Choroid plexus epithelial cell (primary cell): ENCODE measurements at places on chromosomes 5 and 9.

GRCh38 chr9:86097510-86098224 is 1.7 kb downstream of the GOLM1 start:
- DNase-seq, result no peak

GRCh38 chr9:114181607-114182409 is 26.5 kb downstream of the COL27A1 start:
- peak; percentile 17 for DNase-seq

DNA sequence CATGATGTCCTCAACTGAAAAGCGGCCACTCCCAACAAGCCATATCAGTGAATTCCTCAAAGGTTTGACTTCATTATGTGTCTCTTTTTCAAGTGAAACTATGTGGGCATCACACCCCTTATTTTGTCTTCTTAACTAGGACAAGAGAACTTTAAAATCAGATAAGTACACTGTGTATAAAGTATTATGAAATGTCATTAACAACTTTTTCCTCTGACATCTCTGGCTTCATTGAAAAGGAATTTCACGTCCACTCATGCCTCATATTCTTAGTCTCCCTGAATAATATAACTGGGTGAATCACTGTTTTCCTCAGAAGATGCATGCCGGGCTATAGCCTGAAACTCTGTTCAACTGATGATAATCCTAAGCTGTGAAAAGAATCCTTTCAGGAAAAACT is 415.8 kb downstream of the ACTL7B start:
- DNase-seq, result peak; percentile 70

- no peak for DNase-seq
Observed at GRCh38 chr9:115278326-115279035, 160.5 kb upstream of the TNC start.

DNA sequence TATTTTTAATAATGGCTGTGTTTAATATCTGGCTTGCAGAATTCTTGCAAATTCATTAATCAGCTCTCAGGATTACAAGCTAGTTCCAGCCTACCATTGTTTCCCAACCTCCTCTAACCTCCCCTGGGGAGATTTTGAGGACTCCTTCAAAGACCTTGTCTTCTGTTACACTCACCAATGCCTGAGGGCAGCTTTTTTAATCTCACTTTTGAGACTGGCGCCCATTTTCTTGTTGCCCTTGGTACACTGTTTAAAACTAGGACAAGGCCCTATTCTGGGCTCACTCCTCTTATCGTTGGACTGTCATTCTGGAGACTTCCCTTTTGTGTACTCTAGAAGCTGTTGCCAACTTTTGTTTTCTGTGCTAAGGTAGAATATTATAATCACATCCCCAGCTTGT is 13.6 kb upstream of the EQTN start:
- DNase-seq, result no peak

DNA sequence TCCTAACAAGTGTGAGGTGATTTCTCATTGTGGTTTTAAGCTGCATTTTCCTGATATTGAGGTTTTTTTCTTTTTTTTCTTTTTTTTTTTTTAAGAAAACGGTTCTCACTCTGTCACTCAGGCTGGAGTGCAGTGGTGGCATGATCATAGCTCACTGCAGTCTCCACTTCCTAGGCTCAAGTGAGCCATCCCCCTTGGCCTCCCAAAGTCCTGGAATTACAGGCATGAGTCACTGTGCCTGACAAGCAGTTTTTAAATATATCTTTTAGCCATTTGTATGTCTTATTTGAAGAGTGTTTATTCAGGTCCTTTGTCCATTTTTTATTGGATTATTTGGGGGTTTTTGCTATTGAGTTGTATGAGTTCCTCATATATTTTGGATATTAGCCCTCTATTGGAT is 53.8 kb downstream of the GCNT1 start:
- peak; percentile 49 for DNase-seq

- DNase-seq, result no peak
Observed at GRCh38 chr5:146018514-146019375, 82.4 kb downstream of the SH3RF2 start.

- peak; percentile 20 for DNase-seq
Observed at GRCh38 chr5:99037668-99038067, 108.9 kb upstream of the CHD1 start.

DNA sequence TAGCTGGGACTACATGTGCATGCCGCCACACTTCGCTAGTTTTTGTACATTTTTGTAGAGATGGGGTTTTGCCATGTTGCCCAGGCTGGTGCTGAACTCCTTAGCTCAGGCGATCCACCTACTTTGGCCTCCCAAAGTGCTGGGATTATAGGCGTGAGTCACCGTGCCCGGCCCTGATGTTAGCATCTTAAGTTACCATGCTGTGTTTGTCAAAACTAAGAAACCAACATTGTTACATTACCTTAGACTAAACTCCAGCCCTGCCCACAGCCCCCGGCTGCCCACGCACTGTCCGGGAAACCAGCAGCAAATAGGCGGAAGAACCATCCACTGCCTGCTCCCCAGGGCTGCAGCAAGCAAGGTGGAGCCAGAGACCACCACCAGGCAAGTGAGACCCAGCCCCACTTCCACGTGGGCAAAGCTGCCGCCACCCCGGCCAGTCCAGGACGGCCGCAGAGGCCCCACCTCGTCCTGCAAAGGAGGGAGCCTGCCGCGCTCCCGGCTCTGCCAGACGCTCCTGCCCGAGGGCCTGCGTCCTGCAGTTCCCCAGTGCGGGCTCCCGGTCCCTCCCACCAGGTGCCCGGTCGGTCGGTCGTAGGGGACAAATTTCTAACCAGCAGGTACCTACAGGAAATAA is 35.7 kb upstream of the TXN start:
- DNase-seq, result no peak

DNA sequence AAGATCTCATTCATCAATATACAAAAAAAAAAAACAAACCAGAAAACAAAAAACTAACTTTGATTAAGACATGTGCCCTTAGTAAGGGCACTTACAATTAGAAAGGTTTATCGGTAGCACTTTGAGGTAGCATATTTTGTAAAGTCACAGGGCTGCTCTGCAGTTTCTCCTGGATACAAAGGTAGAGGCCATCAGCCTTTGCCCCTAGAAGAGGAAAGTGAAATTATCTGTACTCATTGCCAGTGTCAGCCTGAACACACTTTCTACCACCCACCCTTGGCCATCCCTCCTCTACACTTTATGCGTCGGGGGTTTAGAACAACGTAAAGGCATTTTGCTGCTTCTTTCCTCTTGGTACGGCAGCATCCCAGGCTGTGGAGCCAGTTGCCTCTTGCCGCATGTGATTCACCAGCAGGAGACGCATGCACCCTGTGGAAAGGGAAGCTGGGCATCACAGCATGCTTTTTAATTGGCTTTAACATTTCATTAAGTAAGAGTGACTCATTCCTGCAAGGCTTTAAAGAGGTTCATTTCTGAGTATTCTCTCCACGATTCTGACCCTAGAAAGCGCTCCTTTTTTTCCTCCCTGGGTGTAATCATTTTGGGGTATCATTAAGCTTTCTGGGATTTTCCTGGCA is 84.6 kb downstream of the CEMIP2 start:
- peak; percentile 69 for DNase-seq

- DNase-seq, result no peak
Observed at GRCh38 chr9:138073808-138074207, 196.2 kb downstream of the CACNA1B start.

GRCh38 chr9:136571531-136571930 is 25.7 kb upstream of the NOTCH1 start:
- no peak for DNase-seq

GRCh38 chr5:115584501-115584900 is 17.8 kb downstream of the TICAM2 start:
- no peak for DNase-seq

DNA sequence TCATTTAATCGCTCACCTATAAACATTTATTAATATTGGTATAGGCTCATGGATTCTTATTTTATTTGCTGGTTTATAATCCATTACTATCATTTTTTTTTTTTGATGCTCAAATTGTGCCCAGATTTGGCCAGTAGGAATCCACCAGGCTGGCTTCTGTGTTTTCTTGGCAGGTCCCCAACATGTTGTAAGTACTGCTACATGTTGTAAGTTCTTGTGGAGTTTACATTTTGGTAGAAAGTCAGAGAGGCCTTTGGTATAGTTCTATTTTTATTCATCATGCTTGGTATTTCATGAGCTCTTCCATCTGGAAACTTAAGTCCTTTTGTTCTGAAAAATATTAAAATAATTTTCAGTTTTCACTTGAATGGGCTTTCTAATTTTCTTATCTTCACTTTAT is 47.1 kb downstream of the MAT2B start:
- DNase-seq, result peak; percentile 12

GRCh38 chr5:93208141-93208751 is 372.8 kb downstream of the NR2F1-AS1 start:
- no peak for DNase-seq

DNA sequence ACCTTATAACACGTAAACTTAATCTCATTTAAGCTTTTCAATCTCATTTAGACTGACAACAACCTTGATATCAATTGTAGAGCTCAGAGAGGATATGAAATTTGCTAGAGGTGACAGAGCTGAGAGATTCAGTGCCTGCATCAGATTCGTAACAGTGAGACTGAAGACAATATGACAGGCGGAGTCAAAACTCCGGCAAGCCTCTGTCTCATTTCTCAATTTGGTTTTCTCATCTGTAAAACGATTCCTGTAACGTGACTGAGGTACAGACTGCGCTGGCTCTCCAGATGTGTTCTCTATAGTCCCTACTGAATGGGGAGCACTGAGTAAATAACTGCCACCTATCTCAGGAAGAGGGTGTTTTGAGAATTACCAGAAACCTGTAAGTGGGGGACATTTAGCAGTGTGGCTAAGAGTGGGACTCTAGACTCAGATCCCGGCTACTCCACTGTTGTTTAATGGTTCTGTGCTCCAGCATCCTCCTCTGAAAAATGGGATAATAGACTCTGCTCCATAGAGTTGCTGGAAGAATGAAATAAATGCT is 3.0 kb upstream of the MCIDAS start:
- no peak for DNase-seq

DNA sequence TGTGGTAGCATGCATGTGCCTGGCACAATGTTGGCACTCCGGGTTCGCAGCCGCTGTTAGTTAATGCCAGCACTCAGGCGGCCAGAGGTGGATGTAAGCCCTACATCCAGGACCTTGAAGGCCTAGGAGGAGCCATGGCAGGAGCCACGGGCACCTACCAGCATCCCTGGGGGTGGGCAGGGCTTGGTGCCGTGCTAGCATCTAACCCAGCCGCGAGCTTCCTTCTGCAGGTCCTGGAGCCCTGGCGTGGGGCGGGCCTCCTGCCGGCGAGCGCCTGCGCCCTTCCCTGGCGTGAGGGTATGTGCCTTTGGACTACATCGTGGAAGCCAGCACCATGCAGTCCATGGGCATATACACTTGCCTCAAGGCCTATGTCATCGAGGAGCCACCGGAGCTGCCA is 53.8 kb downstream of the COL27A1 start:
- DNase-seq, result no peak

GRCh38 chr9:17782430-17783149 is 203.7 kb downstream of the SH3GL2 start:
- DNase-seq, result no peak

DNA sequence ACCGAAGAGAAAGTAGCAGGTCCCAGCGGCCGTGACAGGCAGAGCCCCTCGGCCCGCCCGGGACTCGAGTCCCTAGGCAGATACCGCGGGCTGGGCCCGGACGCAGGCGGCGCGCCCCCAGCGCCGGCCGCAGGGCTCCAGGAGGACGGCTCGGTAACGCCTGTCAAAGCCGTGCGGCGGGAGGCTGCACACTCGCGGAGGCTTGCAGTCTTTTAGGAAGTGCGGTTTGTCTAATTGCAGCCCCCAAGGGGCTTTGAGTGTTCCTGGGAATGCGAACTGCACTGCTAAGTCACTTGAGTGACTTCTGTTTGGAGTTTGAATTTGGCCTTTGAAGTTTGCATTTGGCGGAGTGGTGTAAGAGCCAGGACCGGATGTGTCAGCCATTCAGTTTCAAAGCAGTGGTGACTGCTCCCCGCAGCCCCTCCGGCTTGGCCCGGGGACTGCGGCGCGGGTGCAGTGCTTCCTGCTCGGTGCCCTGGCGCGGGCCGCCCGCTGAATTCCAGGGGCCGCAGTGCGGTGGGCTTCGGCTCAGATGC is 1.3 kb downstream of the MAP3K1 start:
- peak; percentile 58 for DNase-seq

GRCh38 chr5:159050316-159051143 is 49.2 kb downstream of the EBF1 start:
- peak; percentile 83 for DNase-seq

DNA sequence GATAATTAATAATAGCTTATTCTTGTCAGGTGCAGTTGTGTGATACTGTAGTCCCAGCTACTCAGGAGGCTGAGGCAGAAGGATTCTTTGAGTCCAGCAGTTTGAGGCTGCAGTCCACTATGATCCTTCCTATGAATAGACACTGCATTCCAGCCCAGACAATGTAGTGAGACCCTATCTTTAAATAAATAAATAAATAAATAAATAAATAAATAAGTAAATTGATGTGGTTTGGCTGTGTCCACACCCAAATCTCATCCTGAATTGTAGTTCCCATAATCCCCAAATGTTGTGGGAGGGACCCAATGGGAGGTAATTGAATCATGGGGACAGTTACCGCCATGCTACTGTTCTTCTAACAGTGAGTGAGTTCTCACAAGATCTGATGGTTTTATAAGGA is 5.6 kb upstream of the ELL2 start:
- no peak for DNase-seq

GRCh38 chr5:110784901-110785300 is 46.1 kb downstream of the SLC25A46 start:
- peak; percentile 68 for DNase-seq

DNA sequence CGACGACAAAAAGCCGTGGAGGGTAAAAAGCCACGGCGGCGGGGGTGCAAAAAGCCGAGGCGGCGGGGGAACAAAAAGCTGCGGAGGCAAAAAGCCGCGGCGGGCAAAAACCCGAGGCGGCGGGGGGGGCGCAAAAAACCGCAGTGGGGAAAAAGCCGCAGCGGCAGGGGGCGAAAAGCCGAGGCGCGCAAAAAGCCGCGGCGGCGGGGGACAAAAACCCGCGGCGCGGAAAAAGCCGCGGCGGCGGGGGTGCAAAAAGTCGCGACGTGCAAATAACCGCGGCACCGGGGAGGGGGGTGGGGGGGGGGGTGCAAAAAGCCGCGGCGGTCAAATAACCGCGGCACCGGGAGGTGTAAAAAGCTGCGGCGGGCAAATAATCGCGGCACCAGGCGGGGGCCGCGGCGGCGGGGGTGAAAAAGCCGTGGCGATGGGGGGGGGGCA is 511.5 kb downstream of the FOXD4L5 start:
- no peak for DNase-seq

DNA sequence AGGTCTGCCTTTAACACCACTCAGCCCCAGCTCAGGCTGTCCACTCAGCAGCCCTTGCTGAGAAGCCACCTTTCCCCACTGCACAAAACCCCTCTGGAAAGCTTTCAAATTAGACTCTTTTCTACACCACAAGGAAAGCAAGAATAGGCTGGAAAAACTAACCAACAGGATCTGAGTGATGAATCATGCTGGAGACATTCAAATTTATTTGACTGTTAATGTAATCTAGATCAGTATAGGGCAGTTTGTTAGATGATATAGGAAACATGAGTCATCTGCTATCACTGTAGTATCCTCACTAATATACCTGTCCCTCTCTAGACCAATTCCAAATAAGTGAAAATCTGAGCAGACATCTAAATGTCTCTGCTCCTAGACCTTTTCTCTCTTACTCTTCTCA is 127.8 kb upstream of the PAM start:
- peak; percentile 37 for DNase-seq

GRCh38 chr9:70535546-70536323 is 121.3 kb upstream of the KLF9 start:
- no peak for DNase-seq

- no peak for DNase-seq
Observed at GRCh38 chr5:77973253-77973609, 197.1 kb upstream of the TBCA start.
